ENCODE measurements at places on chromosomes 2 and 18.

- DNase-seq = no peak
Observed at GRCh38 chr2:96131152-96131812, 7.0 kb downstream of the ASTL start.

GRCh38 chr2:144320491-144320890 is 199.4 kb downstream of the ZEB2 start:
- no peak for DNase-seq

DNA sequence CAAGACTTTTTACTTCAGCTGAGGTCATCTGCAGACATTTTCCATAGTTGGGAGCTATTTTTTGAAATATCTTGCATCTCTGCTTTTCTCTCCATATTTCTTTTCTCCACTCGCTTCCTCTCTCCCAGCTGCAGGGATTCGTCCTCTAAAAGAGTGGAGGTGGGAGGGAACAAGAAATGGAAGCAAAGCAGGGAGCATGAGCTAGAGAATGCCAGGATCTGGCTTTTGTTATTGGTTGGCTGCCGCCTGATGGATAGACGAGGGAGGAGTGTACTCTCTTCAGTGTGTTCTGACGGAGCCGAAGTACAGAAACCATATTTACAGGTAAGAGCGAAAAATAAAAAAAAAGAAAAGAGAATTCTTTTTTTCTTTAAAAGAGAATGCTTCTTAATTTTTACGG is at the start of gene CSRNP3:
Gene CSRNP3 (plus strand): TSS at position 282 of the 400 bp plus-strand sequence. CDS start 125,368 bp downstream, outside the sequence.
- DNase-seq = peak; percentile 59

DNA sequence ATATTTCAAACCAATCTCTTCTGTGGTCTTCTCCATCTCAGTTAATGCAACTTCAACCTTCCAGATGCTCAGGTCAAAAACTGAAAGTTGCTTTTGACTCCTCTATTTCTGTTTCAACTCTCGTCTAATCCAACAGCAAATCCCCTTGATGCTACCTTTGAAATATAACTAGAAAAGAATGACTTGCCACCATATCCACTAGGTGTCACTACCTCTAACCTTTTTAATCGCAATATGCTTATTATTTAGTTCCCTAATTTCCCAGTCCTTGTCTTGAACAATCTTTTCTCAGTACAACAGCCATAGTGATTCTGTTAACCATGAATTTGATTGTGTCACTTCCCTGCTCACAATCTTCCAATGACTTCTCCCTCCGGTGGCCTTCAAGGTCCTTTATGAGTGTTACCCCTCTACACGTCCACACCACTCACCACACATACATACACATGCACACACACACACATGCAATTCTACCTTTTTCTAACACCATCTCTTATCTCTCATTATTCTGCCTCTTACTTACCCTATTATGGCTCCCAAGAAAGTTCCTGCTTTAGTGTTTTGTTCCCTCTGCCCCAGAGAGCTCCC is 245.5 kb upstream of the KCNJ3 start:
- DNase-seq = no peak

GRCh38 chr2:193988784-193989183 is 1668.2 kb upstream of the SLC39A10 start:
- no peak for DNase-seq

DNA sequence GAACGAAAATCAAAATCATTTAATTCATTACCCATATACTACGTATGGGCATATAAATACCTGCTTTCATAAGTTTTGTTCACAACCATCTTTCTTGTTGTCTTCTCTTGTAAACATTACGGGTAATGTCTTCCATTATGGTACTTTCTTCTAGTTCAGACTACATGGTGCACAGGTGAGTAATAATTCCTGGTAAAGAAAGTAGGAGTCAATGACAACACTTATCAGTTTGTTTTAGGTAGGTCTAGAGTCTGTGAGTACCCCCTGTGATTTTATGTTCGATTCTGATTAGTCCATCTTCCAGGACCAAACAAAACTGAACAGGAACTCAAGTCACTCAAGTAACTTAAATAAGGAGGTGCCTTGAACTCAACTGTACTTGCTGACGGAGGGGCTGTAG is 25.2 kb upstream of the CTLA4 start:
- DNase-seq = no peak

GRCh38 chr2:226699321-226699720 is 100.3 kb downstream of the IRS1 start:
- no peak for DNase-seq

- DNase-seq = no peak
Observed at GRCh38 chr2:99468155-99468554, 21.7 kb downstream of the REV1 start.

GRCh38 chr2:207219081-207219630 is 53.4 kb upstream of the KLF7 start:
- DNase-seq = no peak

DNA sequence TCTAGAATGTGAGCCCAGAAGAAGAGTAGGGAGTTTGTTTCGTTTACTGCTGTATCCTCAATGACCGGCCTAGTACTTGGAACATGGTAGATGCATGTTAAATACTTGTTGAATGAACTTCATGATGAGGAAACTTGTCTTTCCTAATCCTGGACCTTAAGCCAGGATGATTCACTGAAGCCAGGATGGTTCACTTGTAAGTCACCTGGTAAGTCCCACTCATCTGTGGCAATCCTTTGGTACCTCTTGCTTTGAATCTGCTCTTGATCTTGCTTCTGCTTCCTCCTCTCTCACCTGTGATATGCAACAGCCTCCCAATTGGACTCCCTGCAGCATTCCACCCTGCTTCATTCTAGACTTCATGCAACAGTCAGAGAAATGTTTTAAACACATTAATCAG is 43.6 kb downstream of the QPCT start:
- no peak for DNase-seq

DNA sequence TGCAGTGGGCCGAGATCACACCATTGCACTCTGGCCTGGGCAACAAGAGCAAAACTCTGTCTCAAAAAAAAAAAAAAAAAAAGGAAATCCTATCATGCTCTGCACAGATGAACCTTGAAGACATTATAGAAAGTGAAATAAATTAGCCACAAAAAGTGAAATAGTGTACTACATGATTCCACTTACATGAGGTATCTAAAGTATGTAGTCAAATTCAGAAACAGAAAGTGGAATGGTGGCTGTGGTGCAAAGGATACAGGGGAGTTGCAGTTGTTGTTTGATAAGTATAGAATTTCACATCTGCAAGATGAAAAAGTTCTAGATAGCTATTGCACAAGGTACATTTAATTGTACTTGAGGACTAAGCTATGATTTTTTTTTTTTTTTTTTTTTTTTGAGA is 5.2 kb downstream of the ZRANB3 start:
- DNase-seq = no peak

DNA sequence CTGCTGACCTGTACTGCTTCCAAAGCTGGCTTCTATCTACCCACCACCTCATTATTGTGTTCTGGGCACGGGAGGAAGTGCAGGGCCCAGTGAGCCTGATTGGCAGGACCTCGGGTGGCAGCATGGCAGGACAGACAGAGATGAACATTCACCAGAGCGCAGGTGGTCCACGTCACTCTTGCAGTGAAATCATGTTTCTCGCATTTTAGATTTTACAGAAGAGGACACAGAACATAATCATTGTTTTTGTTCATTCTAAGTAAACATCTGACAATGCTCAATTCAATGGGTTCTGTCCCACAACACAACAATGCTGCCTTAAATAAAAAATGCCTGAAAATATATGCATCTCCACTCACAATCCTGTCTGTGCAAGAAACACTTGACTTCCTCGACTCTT is 11.5 kb upstream of the BIN1 start:
- no peak for DNase-seq

DNA sequence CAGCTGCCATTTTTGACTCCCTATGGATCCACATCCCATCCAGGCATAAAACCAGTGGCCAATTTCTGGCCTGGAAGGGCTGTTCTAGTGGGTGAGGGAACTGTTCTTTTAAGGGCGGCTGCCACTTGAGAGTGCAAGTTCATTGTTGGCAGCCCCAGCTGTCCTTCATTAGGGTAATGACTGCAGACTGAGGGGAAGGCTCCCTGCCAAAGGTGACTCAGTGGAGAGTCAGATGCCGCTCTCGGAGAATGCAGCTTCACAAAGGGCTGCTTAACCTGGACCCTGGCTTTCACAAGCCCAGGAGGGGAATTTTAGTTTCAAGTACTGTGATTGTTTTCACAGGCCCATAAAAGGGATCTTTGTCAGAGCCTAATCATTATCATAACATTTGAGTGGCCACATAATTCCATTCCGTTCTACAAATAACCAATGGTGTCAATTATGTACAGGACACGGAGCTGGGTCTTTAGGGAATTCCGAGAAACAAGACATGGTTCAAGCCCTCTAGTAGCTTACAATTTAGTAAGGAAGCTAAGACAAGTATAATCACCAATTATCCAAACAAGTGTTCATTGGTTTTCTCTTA is 235.7 kb downstream of the CDCA7 start:
- no peak for DNase-seq

DNA sequence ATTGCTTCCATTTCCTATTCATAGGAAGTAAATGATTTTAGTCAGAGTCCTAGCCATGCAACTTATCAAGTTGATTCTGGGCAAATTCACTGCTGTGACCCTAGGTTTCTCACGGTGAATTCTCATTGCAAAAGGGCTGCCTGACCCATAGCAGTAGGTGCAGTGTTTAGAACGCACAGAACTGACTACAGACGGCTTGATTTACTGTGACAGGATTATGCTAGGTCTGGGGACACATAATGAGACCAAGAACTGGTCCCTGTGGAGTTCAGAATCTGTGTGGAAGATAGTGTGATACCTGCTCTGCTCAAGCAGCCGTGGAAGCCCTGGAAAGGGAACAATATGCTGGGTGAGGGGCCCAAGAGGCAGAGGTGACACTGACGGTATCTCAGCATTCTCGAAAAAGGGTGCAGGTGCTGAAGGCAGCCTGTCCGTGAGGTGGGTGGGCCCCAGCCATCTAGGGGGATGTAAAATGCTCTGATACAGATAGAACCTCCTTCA is 46.4 kb downstream of the ABCG8 start:
- no peak for DNase-seq

DNA sequence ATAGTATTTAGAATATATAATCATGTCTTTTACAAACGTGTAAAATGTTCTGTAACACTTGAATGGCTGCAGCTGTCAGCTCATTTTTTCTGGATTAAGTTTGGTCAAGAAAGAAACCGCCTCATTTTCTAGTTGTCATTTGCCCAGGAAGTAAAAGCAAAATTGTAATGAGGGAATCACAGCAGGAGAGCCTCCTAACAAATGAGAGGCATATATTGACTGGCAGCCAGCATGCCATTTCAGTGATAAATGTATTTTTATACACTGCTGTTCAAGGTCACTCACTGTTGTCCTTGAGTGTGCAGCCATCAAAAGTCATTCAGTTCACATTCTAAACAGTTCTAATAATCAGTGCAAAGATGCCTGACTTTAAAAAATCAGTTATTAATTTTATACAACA is 144.3 kb upstream of the BOD1L2 start:
- DNase-seq = no peak

- no peak for DNase-seq
Observed at GRCh38 chr18:21402272-21402671, 160.2 kb downstream of the GREB1L start.

DNA sequence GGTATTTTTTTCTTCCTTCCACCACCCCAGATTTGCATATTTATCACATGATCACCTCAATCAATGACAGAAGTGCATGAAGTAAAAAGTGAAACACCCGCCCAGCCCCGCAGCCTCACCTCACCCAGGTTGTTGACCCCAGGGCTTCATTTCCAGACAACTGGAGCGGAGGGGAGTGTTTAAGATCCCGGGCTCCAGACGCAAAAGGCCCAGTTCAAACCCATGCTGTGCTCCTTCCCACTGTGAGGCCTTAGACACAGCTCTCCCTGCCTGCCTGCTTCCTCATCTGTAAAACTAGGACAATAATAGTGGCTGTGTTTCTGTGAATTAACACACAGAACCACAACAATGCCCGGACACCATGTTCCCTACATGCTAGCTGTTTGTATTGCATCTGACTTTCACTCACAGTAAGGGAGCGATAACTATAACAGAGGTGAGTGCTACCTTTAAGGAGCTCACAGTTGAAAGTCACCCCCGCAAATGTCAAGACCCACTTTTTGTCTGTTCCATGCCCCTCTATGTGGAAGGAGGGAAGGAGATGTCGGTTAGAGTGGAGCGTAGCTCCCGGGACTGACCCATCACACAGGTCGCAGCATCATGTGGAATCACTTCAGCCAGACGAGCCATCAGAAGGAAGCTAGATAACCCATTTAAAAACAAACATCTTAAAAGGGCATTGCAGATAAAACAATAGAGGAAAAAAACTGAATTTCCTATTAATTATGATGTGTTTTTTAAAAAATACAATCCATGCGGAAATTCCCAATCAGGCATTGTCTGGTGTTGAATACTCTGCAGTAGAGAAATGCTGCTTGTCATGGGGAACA is 77.5 kb upstream of the DAPL1 start:
- DNase-seq = no peak

- no peak for DNase-seq
Observed at GRCh38 chr2:112621790-112622527, 23.8 kb upstream of the SLC20A1 start.

DNA sequence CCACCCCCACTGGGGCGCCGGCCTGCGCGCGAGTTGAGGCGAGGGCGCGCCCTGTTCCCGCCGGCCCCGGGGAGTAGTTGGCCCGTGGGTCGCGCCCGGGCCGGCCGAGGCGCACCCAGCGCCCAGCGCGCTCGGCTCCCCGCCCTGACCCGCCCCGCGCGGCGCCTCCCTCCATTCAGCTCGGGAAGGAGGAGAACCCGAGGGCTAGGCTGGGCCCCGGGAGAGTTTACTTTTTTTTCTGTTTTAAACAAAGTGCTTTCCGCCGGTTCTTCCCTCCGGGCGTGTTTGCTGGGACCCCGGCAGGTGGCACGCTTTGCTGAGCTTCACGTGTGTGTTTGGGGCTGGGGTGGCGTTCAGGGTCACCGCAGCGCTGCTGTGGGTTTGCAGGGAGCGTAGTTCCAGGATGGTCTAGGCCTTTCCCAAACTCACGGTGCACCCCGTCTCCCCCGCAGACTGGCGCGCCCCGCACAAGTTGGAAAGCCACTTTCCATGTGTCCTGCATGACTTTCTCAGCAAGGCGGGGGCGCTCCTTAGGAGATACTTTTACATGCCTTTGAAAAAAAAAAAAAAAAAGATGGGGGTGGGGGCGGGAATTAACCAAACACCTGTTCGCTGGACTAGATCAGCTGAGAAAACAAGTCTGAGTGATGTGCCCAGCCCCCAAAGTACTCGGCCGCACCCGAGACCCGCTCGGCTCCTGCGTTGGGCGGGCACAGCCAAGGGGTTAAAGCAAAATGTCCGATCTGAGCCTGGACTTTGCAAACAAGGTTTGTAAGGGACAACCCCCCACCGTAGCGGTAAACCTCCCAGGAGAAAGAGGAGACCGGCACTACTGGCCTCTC is 825 bp downstream of the ITGA6 start:
- peak; percentile 29 for DNase-seq

DNA sequence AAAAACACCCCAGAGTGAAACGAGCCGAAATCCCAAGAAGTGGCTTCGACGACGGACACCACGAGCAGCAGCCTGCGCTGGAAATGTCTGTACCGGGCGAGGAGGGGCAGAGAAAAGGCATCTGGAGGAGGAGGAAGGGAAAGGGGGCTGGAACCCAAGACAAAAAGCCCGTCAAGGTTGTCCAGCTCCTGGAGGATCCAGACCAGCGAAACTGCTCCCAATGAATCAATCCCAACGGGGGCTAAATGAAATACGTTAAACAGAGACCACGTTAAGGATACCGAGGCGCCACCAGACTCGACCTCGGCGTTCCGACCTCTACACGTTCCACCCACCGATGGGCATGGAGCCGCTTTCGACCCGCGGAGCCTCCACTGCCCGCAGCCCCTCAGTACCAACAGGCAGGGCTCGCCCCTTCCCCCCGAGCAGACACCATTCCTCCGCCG is 400 bp downstream of the CCDC88A start:
- DNase-seq = no peak

GRCh38 chr2:125418483-125418882 is 1237.5 kb upstream of the GYPC start:
- DNase-seq = no peak

- no peak for DNase-seq
Observed at GRCh38 chr18:58158008-58158407, 114.0 kb downstream of the NEDD4L start.
